Stomach (tissue), 19 donors: ENCODE measurements at places on chromosomes 2 and 18. TPM values are rescaled to one million over a fixed set of nuclear protein-coding genes. Genes with fewer than 3 reads are reported as not detected.

- no peak overlapping the region for H3K4me3 ChIP-seq
- H3K4me1 ChIP-seq, result no peaks in the 10 kb centered on the region
- DNase-seq, result no peak
- no peak overlapping the region for H3K27ac ChIP-seq
- H3K27me3 ChIP-seq, result no peaks in the 10 kb centered on the region
- H3K36me3 ChIP-seq, result no peaks in the 10 kb centered on the region
Measured at GRCh38 chr2:51291762-51292551, 260.0 kb upstream of the NRXN1 start.

ITM2C gene
- 35.6 TPM for total RNA-seq

GRCh38 chr2:172128484-172128883 lies 25.8 kb upstream of the DLX2 start:
- DNase-seq, result no peak
- H3K27me3 ChIP-seq, result no peaks in the 10 kb centered on the region
- H3K27ac ChIP-seq, result no peak overlapping the region
- H3K36me3 ChIP-seq, result no peaks in the 10 kb centered on the region

GRCh38 chr2:67872481-67872880 lies 190.3 kb downstream of the C1D start:
- no peaks in the 10 kb centered on the region for H3K27me3 ChIP-seq
- DNase-seq, result no peak
- H3K36me3 ChIP-seq, result no peaks in the 10 kb centered on the region
- no peak overlapping the region for H3K27ac ChIP-seq

GRCh38 chr2:222989431-222989830 lies 62.6 kb upstream of the KCNE4 start:
- peaks cover 11% of the 10 kb centered on the region for H3K4me1 ChIP-seq
- no peak overlapping the region for H3K27ac ChIP-seq
- no peak overlapping the region for H3K4me3 ChIP-seq
- DNase-seq, result no peak
- no peaks in the 10 kb centered on the region for H3K27me3 ChIP-seq
- no peaks in the 10 kb centered on the region for H3K36me3 ChIP-seq

- no peaks in the 10 kb centered on the region for H3K27me3 ChIP-seq
- peaks cover 7% of the 10 kb centered on the region for H3K4me1 ChIP-seq
- no peak for DNase-seq
- H3K27ac ChIP-seq, result no peak overlapping the region
- H3K4me3 ChIP-seq, result no peak overlapping the region
Measured at GRCh38 chr2:120308038-120308910, 37.7 kb upstream of the INHBB start.

DNA sequence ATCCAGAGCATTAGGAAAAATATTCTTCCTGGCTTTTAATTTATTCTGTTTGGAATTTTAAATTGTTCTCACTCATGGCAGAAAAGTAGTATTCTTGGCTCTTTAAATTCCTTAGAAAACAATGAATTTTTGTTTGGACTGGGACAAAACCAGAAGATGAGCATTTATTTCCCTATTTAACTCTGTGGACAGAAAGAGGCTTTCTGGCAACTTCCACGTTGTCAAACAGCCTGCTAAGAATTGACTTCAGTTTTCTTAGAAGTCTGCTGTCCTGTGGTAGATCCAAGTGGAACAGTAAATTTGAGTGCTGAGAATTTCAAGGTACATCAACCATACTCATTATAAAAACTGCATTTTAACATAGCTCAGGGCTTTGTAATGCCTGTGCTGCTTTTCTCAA lies 83.8 kb downstream of the MGAT5 start:
- no peaks in the 10 kb centered on the region for H3K4me1 ChIP-seq
- peaks cover 30% of the 10 kb centered on the region for H3K36me3 ChIP-seq
- no peak for DNase-seq

- H3K27me3 ChIP-seq, result no peaks in the 10 kb centered on the region
- no peaks in the 10 kb centered on the region for H3K4me1 ChIP-seq
- no peak for DNase-seq
Measured at GRCh38 chr2:11997142-11997541, 250.7 kb downstream of the LPIN1 start.

DNA sequence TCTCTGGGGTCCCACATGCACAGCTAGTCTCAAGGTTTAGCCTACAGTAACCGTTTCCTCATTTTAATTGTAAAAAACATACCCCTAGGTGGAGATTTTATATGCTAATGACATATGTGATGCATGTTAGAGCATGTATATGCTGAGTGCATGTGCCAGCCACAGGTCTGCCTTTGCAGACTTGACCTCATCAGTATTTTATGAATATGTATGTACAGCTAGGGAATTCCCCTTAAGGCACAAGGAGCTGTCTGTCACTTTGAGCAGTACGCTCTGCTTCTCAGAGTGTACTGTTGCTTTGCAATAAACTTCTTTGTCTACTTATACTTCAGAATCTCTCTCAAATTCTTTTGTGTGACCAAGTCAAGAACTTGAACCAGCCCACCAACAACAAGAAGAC lies 131.2 kb upstream of the ERBB4 start:
- no peaks in the 10 kb centered on the region for H3K27me3 ChIP-seq
- no peaks in the 10 kb centered on the region for H3K4me1 ChIP-seq
- H3K36me3 ChIP-seq, result no peaks in the 10 kb centered on the region
- no peak overlapping the region for H3K27ac ChIP-seq

DNA sequence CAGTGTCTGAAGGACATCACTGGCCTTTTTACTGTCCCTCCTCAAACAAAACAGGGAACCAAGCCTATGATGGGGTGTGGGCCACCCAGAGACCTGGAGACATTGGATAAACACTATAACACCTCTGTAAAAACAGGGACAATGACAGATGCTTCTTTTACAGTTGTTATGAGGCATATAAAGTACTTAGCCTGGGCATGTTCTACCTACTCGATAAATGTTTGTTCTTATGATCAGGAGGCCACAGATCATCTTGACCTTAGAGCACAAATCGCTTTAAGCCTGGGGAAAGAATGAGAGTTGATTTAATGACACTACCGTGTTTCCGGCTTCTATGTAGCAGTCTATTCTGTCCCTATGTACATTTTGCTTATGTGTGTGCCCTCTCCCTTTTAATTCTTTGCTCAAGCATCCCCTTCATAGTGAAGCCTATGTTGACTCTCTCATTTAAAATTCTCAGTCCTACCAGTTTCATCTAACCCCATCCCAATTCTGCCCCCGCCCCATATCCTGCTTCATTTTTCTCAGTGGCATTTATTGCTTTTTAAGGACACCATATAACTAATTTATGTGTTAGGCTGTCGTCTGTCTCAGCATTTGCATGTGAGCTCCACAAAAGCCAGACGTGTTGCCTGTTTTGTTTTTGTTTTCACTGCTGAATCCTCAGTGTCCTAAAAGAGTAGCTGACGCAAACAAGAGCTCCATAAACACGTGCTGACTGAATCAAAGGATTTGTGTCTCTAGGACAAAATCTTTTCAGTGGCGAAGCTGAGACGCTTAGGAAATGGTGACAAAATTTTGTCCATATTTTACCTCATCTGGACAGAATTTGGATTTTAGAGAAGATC lies 182.3 kb upstream of the ST6GAL2 start:
- H3K36me3 ChIP-seq, result no peaks in the 10 kb centered on the region
- H3K27ac ChIP-seq, result no peak overlapping the region
- no peak for DNase-seq
- no peak overlapping the region for H3K4me3 ChIP-seq
- H3K4me1 ChIP-seq, result no peaks in the 10 kb centered on the region

DNA sequence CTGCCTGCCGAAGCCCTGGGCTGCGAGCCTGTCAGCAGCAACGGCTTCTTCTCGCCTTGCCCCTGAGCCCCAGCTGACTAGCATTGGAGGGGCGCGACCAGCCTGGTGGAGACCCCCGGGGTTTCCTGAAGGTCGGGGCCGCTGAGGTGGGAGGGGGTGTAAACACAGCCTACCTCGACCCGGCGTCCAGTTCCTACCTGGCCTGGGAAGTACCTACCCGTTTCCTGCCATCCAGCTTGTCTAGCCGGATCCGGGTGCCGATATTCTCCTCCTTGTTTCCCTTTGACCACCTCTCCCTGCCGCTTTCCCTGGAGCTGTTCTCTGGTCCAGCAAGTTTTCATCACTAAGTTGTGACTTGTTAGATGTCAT lies 511 bp downstream of the MOB4 start:
- H3K27me3 ChIP-seq, result no peaks in the 10 kb centered on the region
- DNase-seq, result peak; percentile 72
- H3K4me3 ChIP-seq, result peak overlapping the region; percentile 57
- H3K27ac ChIP-seq, result peak overlapping the region; percentile 95
- H3K36me3 ChIP-seq, result peaks cover 7% of the 10 kb centered on the region

- no peaks in the 10 kb centered on the region for H3K4me1 ChIP-seq
- no peaks in the 10 kb centered on the region for H3K36me3 ChIP-seq
- no peak overlapping the region for H3K4me3 ChIP-seq
- H3K27ac ChIP-seq, result no peak overlapping the region
Measured at GRCh38 chr2:59786684-59787083, 766.8 kb downstream of the BCL11A start.

FAM237A gene
- not detected for total RNA-seq

EVX2 gene
- not detected for total RNA-seq

GRCh38 chr2:190512539-190513095 lies 21.9 kb downstream of the NEMP2 start:
- H3K27ac ChIP-seq, result no peak overlapping the region
- peaks cover 11% of the 10 kb centered on the region for H3K36me3 ChIP-seq
- H3K4me1 ChIP-seq, result peaks cover 19% of the 10 kb centered on the region
- no peak overlapping the region for H3K4me3 ChIP-seq
- H3K27me3 ChIP-seq, result no peaks in the 10 kb centered on the region

DRC1 gene
- total RNA-seq, result not detected

GRCh38 chr2:45683292-45683691 lies 31.8 kb downstream of the PRKCE start:
- H3K36me3 ChIP-seq, result no peaks in the 10 kb centered on the region
- DNase-seq, result no peak
- no peak overlapping the region for H3K4me3 ChIP-seq
- H3K4me1 ChIP-seq, result peaks cover 41% of the 10 kb centered on the region

GRCh38 chr18:63878925-63879324 lies 8.6 kb upstream of the SERPINB2 start:
- no peak for DNase-seq
- H3K27me3 ChIP-seq, result no peaks in the 10 kb centered on the region
- no peak overlapping the region for H3K4me3 ChIP-seq
- no peaks in the 10 kb centered on the region for H3K36me3 ChIP-seq
- no peak overlapping the region for H3K27ac ChIP-seq

- H3K27me3 ChIP-seq, result no peaks in the 10 kb centered on the region
- H3K4me1 ChIP-seq, result peaks cover 4% of the 10 kb centered on the region
- H3K4me3 ChIP-seq, result no peak overlapping the region
- H3K27ac ChIP-seq, result no peak overlapping the region
Measured at GRCh38 chr2:120338015-120338414, 7.9 kb upstream of the INHBB start.

GRCh38 chr2:23698116-23698693 lies 228.7 kb downstream of the ATAD2B start:
- no peak overlapping the region for H3K27ac ChIP-seq
- peaks cover 10% of the 10 kb centered on the region for H3K36me3 ChIP-seq
- peaks cover 14% of the 10 kb centered on the region for H3K4me1 ChIP-seq
- no peak overlapping the region for H3K4me3 ChIP-seq
- no peak for DNase-seq

DNA sequence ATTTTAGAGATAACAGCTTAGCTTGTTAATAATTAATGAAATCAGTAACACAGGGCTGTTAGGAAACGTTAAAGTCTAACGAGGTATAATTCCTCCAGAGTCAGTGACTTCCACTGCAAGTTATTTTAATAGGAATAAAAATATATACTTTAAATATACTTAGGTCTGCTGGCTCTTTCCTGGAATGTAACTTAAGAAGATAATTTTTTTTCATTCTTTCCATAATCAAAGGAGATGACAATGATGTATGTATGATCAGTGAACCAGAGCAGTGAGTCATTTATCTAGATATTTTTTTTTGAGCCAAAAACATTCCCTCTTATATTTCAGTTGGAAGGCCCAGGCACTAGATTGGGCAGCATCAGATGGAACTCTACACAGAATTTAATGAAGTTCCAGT lies 104.2 kb upstream of the LYPD1 start:
- no peaks in the 10 kb centered on the region for H3K4me1 ChIP-seq
- no peaks in the 10 kb centered on the region for H3K36me3 ChIP-seq
- no peak for DNase-seq
- H3K27ac ChIP-seq, result no peak overlapping the region
- no peak overlapping the region for H3K4me3 ChIP-seq

GRCh38 chr2:174881678-174882077 lies 117.4 kb upstream of the CHRNA1 start:
- no peak overlapping the region for H3K27ac ChIP-seq
- DNase-seq, result no peak
- no peaks in the 10 kb centered on the region for H3K4me1 ChIP-seq
- H3K4me3 ChIP-seq, result no peak overlapping the region
- no peaks in the 10 kb centered on the region for H3K36me3 ChIP-seq

DNA sequence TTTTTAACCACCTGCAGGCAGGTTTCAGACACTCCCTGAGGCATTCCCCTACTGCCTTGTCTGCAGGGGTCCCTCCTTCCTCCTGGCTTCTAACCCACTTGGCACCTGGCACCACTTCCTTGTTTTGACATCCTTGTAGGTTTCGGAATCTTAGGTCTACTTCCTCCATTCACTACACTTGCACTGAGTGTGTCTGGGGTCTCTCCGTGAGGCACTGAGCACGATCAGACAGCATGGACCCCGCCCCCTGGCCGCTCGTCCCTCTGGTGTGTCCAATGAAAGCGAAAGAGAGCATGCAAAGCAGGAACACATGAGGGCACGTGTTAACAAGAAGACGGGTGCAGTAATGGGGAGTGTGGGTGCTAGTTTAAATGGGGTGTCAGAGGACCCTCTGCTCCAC lies 63.8 kb downstream of the HAUS1 start:
- no peak overlapping the region for H3K27ac ChIP-seq
- H3K27me3 ChIP-seq, result no peaks in the 10 kb centered on the region
- peak; percentile 71 for DNase-seq
- no peaks in the 10 kb centered on the region for H3K36me3 ChIP-seq
- H3K4me3 ChIP-seq, result no peak overlapping the region
